Uterine smooth muscle cell (primary cell): ENCODE measurements at places on chromosomes 4 and X. TPM values are rescaled to one million over a fixed set of nuclear protein-coding genes. Genes with fewer than 3 reads are reported as not detected.

SUV39H1 gene
- 3.2 and 14.1 TPM in 2 replicates for total RNA-seq

FAM47A gene
- total RNA-seq = not detected in 2 replicates

POU3F4 gene
- total RNA-seq = not detected in 2 replicates

SAGE1 gene
- not detected in 2 replicates for total RNA-seq

CLNK gene
- total RNA-seq = not detected in 2 replicates

RAB39B gene
- 2.4 and 5.7 TPM in 2 replicates for total RNA-seq

TEX13B gene
- total RNA-seq = 0.12 TPM in 1 of 2 replicates, not detected in the other

SATL1 gene
- under 0.01 TPM in 1 of 2 replicates, not detected in the other for total RNA-seq

FATE1 gene
- not detected in 2 replicates for total RNA-seq

SMIM43 gene
- 0.25 and 0.89 TPM in 2 replicates for total RNA-seq

VSIG1 gene
- total RNA-seq = under 0.01 TPM in 1 of 2 replicates, not detected in the other

SRPX gene
- 154 and 172 TPM in 2 replicates for total RNA-seq

TMSB15A gene
- total RNA-seq = 3.2 and 8.7 TPM in 2 replicates

CHRDL1 gene
- total RNA-seq = 0.25 and 1.2 TPM in 2 replicates

MAGEA2B gene
- not detected in 2 replicates for total RNA-seq

POF1B gene
- not detected in 2 replicates for total RNA-seq

ADH5 gene
- total RNA-seq = 264 and 294 TPM in 2 replicates

GRIA3 gene
- total RNA-seq = 5.1 and 15.0 TPM in 2 replicates

XPNPEP2 gene
- 0.11 and 0.25 TPM in 2 replicates for total RNA-seq

RPL34 gene
- total RNA-seq = 495 and 534 TPM in 2 replicates

SPANXD gene
- total RNA-seq = not detected in 2 replicates

SEC24D gene
- 112 and 120 TPM in 2 replicates for total RNA-seq

CASK gene
- 47.0 and 49.1 TPM in 2 replicates for total RNA-seq

FGF5 gene
- 4.4 and 12.6 TPM in 2 replicates for total RNA-seq

TSPAN7 gene
- 0.11 TPM in 1 of 2 replicates, not detected in the other for total RNA-seq

ANKRD50 gene
- total RNA-seq = 29.0 and 30.2 TPM in 2 replicates

ZDHHC15 gene
- total RNA-seq = 0.11 and 0.25 TPM in 2 replicates

S100P gene
- not detected in 2 replicates for total RNA-seq

RTL9 gene
- total RNA-seq = 0.11 and 0.37 TPM in 2 replicates

DKK2 gene
- total RNA-seq = 0.25 and 0.33 TPM in 2 replicates

TREX2 gene
- 1.9 and 2.4 TPM in 2 replicates for total RNA-seq

FHL1 gene
- 44.3 and 106 TPM in 2 replicates for total RNA-seq

MXRA5 gene
- 36.2 and 49.0 TPM in 2 replicates for total RNA-seq

GC gene
- total RNA-seq = not detected in 2 replicates

PDE6B gene
- total RNA-seq = 0.22 and 1.1 TPM in 2 replicates

AREG gene
- total RNA-seq = 0.11 and 0.37 TPM in 2 replicates

RBM46 gene
- not detected in 2 replicates for total RNA-seq

S100G gene
- not detected in 2 replicates for total RNA-seq

MAGEB1 gene
- not detected in 2 replicates for total RNA-seq

RAP1GDS1 gene
- 85.9 and 103 TPM in 2 replicates for total RNA-seq

CXCL5 gene
- total RNA-seq = 0.25 and 0.44 TPM in 2 replicates

BCAP31 gene
- total RNA-seq = 174 and 188 TPM in 2 replicates

GNRHR gene
- not detected in 2 replicates for total RNA-seq

ANOS1 gene
- total RNA-seq = 7.9 and 12.5 TPM in 2 replicates

IL1RAPL1 gene
- total RNA-seq = 5.2 and 11.5 TPM in 2 replicates

PAGE2 gene
- not detected in 2 replicates for total RNA-seq

CTAG2 gene
- total RNA-seq = not detected in 2 replicates

C4orf51 gene
- not detected in 2 replicates for total RNA-seq

SCD5 gene
- 3.7 and 9.2 TPM in 2 replicates for total RNA-seq

SLC9B1 gene
- total RNA-seq = 0.55 and 0.87 TPM in 2 replicates

CDS1 gene
- 0.11 and 0.37 TPM in 2 replicates for total RNA-seq

CTAG1B gene
- total RNA-seq = not detected in 2 replicates

RAB9B gene
- total RNA-seq = 1.1 and 3.2 TPM in 2 replicates

PDZD4 gene
- total RNA-seq = 0.12 and 0.22 TPM in 2 replicates

ATP1B4 gene
- not detected in 2 replicates for total RNA-seq

SPATA18 gene
- total RNA-seq = 4.4 and 14.0 TPM in 2 replicates

ITGB1BP2 gene
- 1.00 and 1.2 TPM in 2 replicates for total RNA-seq

NEXMIF gene
- total RNA-seq = under 0.01 TPM in 2 replicates

FRG2 gene
- total RNA-seq = not detected in 2 replicates

MID1 gene
- total RNA-seq = 9.2 and 12.8 TPM in 2 replicates
